ENCODE measurements at places on chromosomes 1 and 21. TPM values are rescaled to one million over a fixed set of nuclear protein-coding genes. Genes with fewer than 3 reads are reported as not detected.

The CYP4A22 gene
- polyA plus RNA-seq, result not detected

The NOS1AP gene
- polyA plus RNA-seq, result 0.69 TPM

The MR1 gene
- polyA plus RNA-seq, result 0.53 TPM

The CD160 gene
- 1.9 TPM for polyA plus RNA-seq

The B3GALT2 gene
- polyA plus RNA-seq, result 17.1 TPM

The PTPRF gene
- polyA plus RNA-seq, result 2.9 TPM

Measured in Purkinje cell (primary cell).